ENCODE measurements at places on chromosomes 3 and 15.

DNA sequence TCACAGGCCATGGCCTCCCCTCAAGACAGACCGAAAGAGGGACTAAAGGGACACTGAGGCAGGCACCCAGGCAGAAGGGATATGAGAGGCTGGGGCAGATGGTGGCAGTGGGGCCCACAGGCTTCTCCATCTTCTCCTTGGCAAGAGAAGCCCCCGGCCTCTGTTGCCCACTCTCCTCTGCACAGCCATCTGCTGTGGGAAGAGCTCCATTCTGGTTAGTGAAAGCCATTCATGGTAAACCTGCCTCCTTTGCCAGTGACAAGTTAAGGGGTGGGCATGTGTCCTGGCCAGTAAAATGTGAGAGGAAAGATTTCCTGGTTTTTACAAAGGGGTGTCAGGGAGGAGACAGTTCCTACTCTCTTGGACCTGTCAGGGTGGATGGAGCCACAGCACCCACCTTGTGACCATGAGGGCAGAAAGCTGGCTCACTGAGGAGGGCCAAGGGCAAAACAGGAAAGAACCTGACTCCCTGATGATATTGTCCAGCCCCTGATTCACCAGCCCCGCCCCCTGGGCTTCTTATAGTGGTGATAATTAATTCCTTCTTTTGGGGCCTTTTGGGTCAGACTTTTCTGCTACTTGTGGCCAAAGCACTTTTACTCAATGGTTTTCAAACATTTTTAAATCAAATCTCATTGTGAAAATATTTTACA is 130.4 kb upstream of the SMAD3 start:
- H3K27ac ChIP-seq, result no peak overlapping the region
- H3K4me1 ChIP-seq, result no peaks in the 10 kb centered on the region
- no peak for DNase-seq
- no peak overlapping the region for H3K4me3 ChIP-seq
- peaks cover 15% of the 10 kb centered on the region for H3K27me3 ChIP-seq

GRCh38 chr3:178456621-178457285 is 79.5 kb upstream of the KCNMB2 start:
- H3K27ac ChIP-seq, result no peak overlapping the region
- peaks cover 1% of the 10 kb centered on the region for H3K4me1 ChIP-seq
- H3K4me3 ChIP-seq, result no peak overlapping the region
- no peaks in the 10 kb centered on the region for H3K36me3 ChIP-seq

DNA sequence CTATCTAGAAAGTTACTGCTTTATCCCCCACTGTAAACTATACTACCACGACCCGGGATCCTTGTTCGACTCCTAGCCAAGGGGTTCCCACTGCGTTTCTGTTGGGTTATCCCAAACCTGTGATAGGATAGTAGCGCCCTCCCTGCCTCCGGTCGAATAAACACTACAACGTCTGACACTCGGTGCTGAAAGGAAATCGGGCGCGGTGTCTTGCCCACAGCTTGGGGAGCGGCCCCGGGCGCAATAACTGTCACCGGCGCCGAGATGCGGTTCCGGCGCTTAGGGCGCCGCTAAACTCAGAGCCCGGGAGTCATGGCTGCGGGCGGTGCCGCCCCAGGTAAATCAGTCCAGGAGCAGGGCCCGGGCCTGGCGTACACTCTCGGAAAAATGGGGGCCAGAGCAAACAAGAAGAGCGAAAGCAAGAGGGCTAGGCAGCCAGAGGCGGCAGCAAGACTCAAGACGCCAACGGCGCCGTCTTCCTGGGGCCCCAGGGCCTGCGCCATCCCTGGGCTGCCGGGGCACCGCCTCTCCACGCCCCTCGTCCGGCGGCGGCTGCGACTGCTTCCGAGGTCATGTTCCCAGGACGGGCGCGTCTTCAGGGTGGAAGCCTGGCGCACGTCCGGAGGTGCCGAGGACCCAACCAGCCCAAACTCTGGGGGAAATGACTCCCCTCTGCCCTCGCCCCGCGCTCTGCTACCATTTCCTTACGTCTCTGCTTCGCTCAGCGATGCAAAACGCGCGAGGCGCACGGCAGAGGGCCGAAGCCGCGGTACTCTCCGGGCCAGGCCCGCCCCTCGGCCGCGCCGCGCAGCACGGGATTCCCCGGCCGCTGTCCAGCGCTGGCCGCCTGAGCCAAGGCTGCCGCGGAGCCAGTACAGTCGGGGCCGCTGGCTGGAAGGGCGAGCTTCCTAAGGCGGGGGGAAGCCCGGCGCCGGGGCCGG is at the start of gene DUT:
DUT (plus strand) TSS at position 575 of the 941 bp plus-strand sequence; CDS start at position 662, 87 bp downstream.
- H3K27ac ChIP-seq, result peak within 1 kb of the TSS; percentile 98
- DNase-seq, result peak; percentile 74
- H3K4me3 ChIP-seq, result peak within 1 kb of the TSS; percentile 99
- H3K4me1 ChIP-seq, result peaks cover 22% of the 10 kb centered on the region

- peak overlapping the region; percentile 68 for H3K4me3 ChIP-seq
- no peaks in the 10 kb centered on the region for H3K36me3 ChIP-seq
- no peaks in the 10 kb centered on the region for H3K27me3 ChIP-seq
- H3K27ac ChIP-seq, result peak overlapping the region; percentile 70
- H3K4me1 ChIP-seq, result peaks cover 11% of the 10 kb centered on the region
Measured at GRCh38 chr3:12336099-12336498, 47.2 kb downstream of the PPARG start.

DNA sequence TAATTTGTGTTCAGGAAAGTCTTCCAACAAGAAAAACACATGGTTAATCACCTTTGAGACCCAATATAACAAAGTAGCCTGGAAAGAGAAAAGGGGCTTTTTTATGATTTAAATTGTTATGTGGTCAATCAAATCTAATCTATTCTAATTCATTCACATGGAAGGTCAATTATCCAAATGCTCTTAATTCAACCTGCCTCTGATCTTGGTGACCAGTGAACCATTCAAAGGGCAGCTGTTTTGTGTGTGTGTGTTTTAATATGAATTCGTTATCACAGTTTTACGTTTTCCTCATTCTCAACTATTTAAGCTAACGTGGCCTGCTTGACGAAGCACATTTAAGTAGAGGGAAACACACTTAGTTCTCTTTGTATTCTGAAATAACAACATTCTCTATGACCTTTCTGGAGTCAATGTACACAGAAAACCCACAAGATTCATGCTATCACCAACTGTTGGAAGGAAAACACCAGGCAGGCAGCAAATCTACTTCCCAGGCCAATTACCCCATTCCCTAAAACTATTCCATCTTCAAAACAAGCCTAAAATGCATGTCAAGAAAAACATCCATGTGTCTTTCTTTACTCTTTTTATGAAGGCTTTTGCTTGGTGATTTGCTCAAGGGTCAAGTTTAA is 195.4 kb downstream of the SUCLG2 start:
- H3K36me3 ChIP-seq, result peaks cover 4% of the 10 kb centered on the region
- no peak for DNase-seq
- no peak overlapping the region for H3K4me3 ChIP-seq
- H3K4me1 ChIP-seq, result peaks cover 6% of the 10 kb centered on the region
- no peaks in the 10 kb centered on the region for H3K27me3 ChIP-seq
- H3K27ac ChIP-seq, result no peak overlapping the region

GRCh38 chr3:58192069-58192468 is 18.7 kb downstream of the DNASE1L3 start:
- peaks cover 2% of the 10 kb centered on the region for H3K4me1 ChIP-seq
- no peak overlapping the region for H3K27ac ChIP-seq
- DNase-seq, result no peak
- H3K36me3 ChIP-seq, result no peaks in the 10 kb centered on the region

GRCh38 chr3:126996905-126997304 is 14.0 kb downstream of the PLXNA1 start:
- no peaks in the 10 kb centered on the region for H3K27me3 ChIP-seq
- H3K4me3 ChIP-seq, result no peak overlapping the region
- peaks cover 6% of the 10 kb centered on the region for H3K36me3 ChIP-seq
- H3K27ac ChIP-seq, result no peak overlapping the region

DNA sequence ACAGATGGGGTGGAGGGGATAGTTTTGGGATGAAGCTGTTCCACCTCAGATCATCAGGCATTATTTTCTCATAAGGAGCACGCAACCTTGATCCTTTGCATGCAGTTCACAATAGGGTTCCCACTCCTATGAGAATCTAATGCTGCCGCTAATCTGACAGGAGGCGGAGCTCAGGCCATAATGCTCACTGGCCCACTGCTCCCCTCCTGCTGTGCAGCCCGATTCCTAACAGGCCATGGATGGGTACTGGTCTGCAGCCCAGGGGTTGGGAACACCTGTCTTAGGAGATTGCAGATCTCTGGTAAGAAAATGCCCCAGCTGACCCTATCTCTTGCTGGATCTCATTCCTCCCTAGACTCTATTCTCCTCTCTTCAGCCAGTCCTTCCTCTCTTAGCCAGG is 6.8 kb downstream of the CSTA start:
- no peak overlapping the region for H3K27ac ChIP-seq
- no peaks in the 10 kb centered on the region for H3K36me3 ChIP-seq
- H3K27me3 ChIP-seq, result peaks cover 27% of the 10 kb centered on the region
- H3K4me3 ChIP-seq, result no peak overlapping the region

GRCh38 chr15:33693166-33693800 is 275.0 kb upstream of the CHRM5 start:
- H3K4me3 ChIP-seq, result no peak overlapping the region
- no peaks in the 10 kb centered on the region for H3K36me3 ChIP-seq

GRCh38 chr3:30124435-30125370 is 481.7 kb upstream of the TGFBR2 start:
- H3K27me3 ChIP-seq, result peaks cover 20% of the 10 kb centered on the region
- no peaks in the 10 kb centered on the region for H3K36me3 ChIP-seq
- no peak overlapping the region for H3K27ac ChIP-seq
- H3K4me1 ChIP-seq, result no peaks in the 10 kb centered on the region
- H3K4me3 ChIP-seq, result no peak overlapping the region

DNA sequence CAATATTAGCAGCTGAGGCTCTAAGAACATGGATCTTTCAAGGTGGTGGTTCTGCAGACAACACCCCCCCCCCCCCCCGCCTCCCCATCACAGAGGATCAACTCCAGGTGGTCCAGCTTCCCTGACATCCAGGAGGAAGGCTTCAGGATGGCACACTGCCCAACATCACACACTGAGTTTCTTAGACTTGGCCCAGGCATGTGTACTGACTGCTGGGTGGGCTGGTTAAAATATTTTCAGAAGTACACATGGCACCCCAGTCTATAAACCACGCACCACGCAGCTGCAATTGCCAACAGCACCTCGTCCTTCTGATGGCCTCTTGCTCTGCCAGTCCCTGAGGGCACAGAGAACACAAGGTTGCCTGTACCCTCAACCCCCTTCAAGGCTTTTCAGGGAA is 22.1 kb downstream of the SRPRB start:
- no peaks in the 10 kb centered on the region for H3K27me3 ChIP-seq
- DNase-seq, result no peak
- H3K4me1 ChIP-seq, result peaks cover 2% of the 10 kb centered on the region
- peaks cover 8% of the 10 kb centered on the region for H3K36me3 ChIP-seq

- peaks cover 81% of the 10 kb centered on the region for H3K27me3 ChIP-seq
- no peak for DNase-seq
- H3K4me1 ChIP-seq, result peaks cover 8% of the 10 kb centered on the region
- H3K36me3 ChIP-seq, result no peaks in the 10 kb centered on the region
- no peak overlapping the region for H3K27ac ChIP-seq
Measured at GRCh38 chr3:184514171-184514490, 47.5 kb upstream of the EPHB3 start.

- peaks cover 13% of the 10 kb centered on the region for H3K4me1 ChIP-seq
- H3K27ac ChIP-seq, result no peak overlapping the region
- H3K27me3 ChIP-seq, result peaks cover 18% of the 10 kb centered on the region
- DNase-seq, result no peak
Measured at GRCh38 chr3:139327231-139327630, 16.6 kb upstream of the MRPS22 start.

GRCh38 chr3:55549177-55549576 is 62.1 kb upstream of the WNT5A start:
- no peaks in the 10 kb centered on the region for H3K4me1 ChIP-seq
- DNase-seq, result no peak
- no peaks in the 10 kb centered on the region for H3K36me3 ChIP-seq
- no peak overlapping the region for H3K4me3 ChIP-seq
- no peak overlapping the region for H3K27ac ChIP-seq
- H3K27me3 ChIP-seq, result no peaks in the 10 kb centered on the region

DNA sequence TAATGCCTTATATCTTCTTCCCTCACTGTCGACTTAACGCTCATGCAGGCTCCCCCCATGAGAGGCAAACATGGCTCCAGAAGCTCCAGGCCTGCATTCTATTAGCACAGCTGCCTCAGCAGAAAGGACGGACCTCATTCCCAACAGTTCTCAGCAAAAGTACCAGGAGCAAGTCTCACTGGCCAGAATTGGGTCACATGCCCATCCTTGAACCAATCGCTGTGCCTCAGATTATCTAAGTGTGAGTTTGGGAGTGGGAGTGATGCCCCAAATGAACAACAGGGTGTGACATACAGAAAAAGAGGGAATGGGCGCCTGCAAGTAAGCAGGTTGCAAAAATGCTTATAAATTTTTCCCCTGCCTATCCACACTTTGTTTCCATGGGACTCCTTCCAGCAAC is 4.3 kb upstream of the RAD18 start:
- peaks cover 9% of the 10 kb centered on the region for H3K27me3 ChIP-seq
- H3K36me3 ChIP-seq, result peaks cover 10% of the 10 kb centered on the region
- DNase-seq, result no peak
- H3K4me3 ChIP-seq, result no peak overlapping the region

GRCh38 chr3:179710079-179710478 is 57.2 kb downstream of the USP13 start:
- no peaks in the 10 kb centered on the region for H3K27me3 ChIP-seq
- peaks cover 3% of the 10 kb centered on the region for H3K36me3 ChIP-seq
- DNase-seq, result no peak
- H3K4me1 ChIP-seq, result peaks cover 3% of the 10 kb centered on the region
- H3K4me3 ChIP-seq, result no peak overlapping the region
- H3K27ac ChIP-seq, result no peak overlapping the region

- H3K27me3 ChIP-seq, result no peaks in the 10 kb centered on the region
- H3K36me3 ChIP-seq, result peaks cover 3% of the 10 kb centered on the region
- no peak overlapping the region for H3K27ac ChIP-seq
- peaks cover 33% of the 10 kb centered on the region for H3K4me1 ChIP-seq
- DNase-seq, result peak; percentile 26
- H3K4me3 ChIP-seq, result peak overlapping the region; percentile 65
Measured at GRCh38 chr15:89130201-89130600, 41.9 kb downstream of the ABHD2 start.

DNA sequence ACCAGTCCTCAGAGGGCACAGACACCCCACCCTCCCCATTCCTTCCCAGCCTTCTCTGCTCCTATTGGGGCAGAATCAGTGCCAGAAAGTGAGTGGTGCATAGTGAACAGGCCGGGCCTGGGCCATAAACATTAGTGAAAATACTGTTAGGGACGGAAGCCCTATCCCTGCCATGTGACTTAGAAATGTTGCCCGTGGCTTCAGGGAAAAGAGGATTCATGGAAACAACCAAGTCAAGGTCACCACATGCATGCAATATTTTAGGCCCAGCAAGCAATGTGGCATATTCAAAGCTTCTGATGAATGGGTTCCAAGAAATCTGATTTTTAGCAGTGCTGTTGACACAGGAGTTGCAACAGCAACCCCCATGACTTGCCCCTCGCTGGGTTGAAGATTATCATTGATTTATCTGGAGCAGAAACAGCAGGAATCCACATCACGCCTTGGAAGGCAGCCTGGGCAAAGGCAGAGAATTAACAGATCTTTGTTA is 52.3 kb downstream of the CCNL1 start:
- H3K36me3 ChIP-seq, result no peaks in the 10 kb centered on the region
- no peak for DNase-seq
- H3K27me3 ChIP-seq, result no peaks in the 10 kb centered on the region

Measured in effector memory CD8-positive, alpha-beta T cell (primary cell).